Stimulated activated CD8-positive, alpha-beta memory T cell treated with anti-CD3 and anti-CD28 coated beads, Interleukin-12 subunit alpha, Interleukin-12 subunit beta, amount 100 ng/mL, for 4 hours (primary cell): ENCODE measurements at places on chromosomes 4 and X.

DNA sequence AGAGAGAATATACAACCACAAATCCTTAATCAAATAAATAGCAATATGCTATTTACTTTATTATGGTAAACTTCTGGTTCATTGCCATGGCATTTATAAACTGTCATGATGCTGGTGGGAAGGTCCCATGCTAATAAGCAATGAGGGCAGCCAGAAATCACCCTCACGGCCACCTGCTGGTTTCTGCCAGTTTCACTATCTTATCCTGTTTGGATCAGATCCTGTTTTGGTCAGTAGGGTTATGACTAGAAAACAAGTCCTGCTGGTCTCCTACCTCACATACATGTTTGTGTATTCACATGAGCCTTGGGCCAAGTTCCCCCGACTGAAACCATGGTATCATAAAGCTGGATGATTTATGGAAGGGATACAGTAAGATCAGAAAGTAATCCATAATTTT lies 28.1 kb downstream of the XAGE5 start:
- no peak for DNase-seq

DNA sequence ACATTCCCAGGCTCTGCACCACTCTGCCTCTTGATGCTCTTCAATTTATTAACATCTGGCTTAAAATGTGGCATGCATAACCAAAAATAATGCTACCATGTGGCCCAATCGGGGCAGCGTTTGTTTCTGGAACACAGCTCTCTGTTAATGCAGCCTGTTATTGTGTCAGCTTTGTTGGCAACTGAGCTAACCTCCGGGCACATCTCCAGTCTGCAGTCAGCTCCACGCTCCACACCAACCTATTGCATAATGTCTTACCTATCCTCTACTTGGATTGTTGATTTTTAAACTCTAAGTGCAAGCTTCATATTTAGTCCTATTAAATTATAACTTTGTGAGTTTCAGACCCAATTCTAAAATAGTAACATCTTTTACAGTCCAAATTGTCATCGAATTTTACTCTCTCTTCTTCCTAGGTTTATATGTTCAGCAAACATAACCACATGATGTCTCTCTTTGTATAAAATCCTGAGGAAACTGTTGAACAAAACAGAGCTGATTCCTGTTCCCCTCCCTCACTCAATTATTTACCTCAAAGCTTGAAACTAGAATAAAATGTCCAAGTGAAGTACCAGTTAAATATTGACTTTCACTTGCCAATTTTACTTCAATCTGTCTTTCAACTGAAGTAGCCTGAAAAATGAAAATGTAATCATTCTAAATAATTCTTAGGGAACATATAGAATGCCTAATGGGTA lies 92.2 kb upstream of the RAPGEF2 start:
- DNase-seq, result no peak

DNA sequence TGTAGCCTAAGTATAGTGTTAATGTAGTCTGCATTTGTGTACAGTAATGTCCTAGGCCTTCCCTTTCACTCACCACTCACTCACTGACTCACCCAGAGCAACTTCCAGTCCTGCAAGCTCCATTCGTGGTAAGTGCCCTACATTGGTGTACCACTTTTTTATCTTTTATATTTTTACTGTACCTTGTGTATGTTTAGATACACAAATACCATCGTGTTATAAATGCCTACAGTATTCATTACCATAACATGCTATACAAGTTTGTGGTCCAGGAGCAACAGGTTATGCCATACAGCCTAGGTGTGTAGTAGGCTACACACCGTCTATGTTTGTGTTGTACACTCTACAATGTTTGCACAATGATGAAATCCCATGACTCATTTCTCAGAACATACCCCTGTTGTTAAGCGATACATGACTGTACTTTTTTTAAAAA lies 15.4 kb downstream of the TSPAN5 start:
- DNase-seq, result no peak

DNA sequence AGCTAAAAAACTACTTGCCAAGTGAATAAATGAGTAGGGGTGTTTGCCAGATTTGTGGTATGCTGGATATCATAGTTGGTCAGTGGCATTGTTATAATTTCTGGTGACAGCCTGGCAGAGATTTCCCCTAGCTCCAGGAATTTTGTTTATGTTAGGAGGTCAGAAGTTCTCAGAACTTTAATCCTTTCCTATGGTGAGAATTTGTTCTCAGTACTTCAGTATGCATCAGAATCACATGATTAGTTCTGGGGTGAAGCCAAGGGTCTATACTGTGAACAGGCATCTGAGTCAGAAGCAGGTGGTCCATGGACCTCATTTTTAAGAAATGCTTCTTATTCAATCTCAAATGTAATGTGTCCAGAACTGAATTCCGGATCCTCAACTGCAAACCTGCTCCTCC lies 10.5 kb downstream of the RASSF6 start:
- DNase-seq, result no peak

DNA sequence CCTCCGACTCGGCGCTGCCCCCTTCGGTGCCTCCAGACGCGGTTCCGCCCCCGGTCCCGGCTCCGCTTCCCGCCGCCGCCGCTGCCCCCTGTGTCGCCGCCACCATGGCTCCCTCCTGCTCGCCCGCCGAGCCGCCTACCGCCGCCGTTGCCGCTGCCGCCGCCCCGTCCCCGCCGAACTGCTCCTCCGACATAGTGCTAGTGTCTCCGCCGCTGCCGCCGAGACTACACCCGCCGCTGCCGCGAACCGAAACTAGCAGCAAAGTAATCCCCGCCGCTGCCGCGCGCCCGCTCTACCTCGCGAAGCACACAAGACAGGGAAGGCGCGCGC lies 340 bp downstream of the HNRNPD start:
- no peak for DNase-seq

- DNase-seq, result no peak
Observed at GRCh38 chr4:155667568-155668511, 1.2 kb downstream of the GUCY1A1 start.

DNA sequence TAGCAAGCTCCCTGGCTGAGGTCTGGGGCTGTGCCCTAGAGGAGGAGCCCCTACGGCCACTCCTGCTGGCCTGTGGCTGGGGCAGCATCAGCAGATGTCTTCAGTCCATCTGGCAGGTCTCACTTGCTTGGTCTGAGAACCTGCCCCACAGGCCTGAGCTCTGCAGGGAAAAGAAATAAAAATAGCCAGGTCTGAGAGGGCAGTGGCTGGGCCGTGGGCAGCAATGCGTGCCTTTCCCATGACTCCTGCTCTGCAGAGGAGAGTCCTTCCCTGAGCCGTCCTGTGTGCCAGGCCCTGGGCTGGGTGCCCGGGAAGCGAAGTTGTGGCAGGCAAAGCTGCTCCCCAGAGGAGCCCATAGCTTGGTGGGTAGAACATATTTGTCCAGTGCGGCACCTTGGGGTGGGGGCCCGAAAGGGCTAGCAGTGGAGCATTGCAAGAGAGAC lies 11.3 kb upstream of the KIAA0232 start:
- DNase-seq, result no peak

GRCh38 chrX:74248889-74249288 lies 55.1 kb upstream of the ZCCHC13 start:
- DNase-seq, result no peak

- no peak for DNase-seq
Observed at GRCh38 chrX:54181202-54181953, 1.7 kb downstream of the FAM120C start.

- DNase-seq, result no peak
Observed at GRCh38 chr4:6516281-6516680, 43.9 kb upstream of the PPP2R2C start.

DNA sequence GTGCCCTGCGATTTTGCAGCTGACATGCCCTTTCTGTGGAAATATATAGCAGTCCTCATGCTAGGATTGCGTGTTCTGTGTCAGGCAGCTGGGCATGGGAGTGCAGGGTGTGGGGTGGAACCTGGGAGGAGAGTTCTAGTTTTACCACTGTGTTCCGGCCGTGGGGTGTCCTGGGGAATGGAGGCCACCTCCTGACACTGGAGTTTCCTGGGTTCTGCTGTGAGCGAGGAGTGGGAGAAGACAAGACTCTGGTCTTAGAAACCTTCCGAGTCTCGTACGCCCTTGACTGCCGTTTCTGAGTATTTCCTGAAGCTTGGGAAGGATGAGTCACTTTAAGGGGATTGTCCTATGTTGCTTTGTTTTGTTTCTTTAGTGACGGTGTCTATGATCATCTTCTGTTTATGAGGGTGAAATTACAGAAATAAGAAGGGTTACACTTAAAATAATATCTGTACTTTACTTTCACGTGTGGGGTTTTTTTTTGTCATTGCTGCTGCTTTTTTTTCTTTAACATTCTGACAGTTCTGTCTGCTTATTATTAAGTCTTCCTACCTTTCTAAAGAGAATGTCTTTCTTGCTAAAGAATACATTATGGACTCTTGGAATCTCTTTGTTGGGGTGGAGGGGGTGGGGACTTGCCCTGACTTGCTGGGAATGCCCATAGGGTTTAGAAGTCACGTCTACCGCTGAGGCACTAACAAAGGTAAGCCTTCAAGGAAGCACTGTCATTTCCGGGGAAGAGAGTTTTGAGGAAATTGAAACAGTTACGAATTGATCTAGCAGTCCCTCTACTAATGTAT lies 19.1 kb downstream of the CD99 start:
- no peak for DNase-seq

- DNase-seq, result no peak
Observed at GRCh38 chrX:68895341-68895755, 66.5 kb downstream of the EFNB1 start.

DNA sequence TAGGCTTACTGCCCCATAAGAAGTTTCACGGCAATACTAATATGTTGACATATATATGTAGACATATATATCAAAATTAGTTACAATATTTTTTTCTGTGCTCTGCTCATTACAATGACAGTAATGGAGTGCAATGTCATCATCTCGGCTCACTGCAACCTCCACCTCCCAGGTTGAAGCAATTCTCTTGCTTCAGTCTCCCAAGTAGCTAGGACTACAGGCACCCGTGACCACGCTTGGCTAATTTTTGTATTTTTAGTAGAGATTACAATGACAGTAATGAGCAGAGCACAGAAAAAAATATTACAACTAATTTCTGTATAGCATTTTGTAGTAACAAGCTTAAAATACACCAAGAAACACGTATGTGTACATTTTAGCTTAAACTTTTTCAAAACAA lies 7.6 kb downstream of the EIF4E start:
- DNase-seq, result no peak

DNA sequence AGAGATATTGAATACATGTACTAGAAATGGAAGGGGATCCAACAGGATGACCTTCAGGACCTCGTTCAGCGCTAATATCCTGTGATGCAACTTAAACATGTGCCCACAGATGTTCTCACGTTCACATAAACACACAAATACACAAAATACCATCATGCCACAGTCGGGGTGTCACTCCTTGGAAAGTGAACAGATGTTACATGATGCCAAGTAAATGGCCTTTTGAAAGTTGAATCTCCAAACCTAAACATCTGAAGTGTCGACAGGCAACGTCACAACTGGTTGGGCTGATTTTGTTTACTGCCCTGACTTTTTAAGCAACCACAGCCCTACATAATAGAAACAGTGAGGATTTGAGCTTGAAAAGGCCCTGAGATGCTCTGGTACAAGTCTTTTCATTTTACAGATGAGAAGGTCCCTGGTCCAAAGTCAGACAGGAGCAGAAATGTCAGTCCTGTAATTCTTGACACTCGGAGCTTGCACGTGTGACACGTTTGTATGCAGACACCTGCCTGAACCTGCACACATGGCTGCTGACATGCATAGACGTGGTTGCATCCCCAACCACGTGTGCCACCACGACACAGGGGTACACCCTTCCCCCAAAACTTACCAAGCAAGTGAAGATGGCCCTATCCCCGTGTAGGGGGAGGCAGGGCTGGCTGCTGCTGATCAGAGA lies 23.5 kb upstream of the BCORL1 start:
- DNase-seq, result no peak

DNA sequence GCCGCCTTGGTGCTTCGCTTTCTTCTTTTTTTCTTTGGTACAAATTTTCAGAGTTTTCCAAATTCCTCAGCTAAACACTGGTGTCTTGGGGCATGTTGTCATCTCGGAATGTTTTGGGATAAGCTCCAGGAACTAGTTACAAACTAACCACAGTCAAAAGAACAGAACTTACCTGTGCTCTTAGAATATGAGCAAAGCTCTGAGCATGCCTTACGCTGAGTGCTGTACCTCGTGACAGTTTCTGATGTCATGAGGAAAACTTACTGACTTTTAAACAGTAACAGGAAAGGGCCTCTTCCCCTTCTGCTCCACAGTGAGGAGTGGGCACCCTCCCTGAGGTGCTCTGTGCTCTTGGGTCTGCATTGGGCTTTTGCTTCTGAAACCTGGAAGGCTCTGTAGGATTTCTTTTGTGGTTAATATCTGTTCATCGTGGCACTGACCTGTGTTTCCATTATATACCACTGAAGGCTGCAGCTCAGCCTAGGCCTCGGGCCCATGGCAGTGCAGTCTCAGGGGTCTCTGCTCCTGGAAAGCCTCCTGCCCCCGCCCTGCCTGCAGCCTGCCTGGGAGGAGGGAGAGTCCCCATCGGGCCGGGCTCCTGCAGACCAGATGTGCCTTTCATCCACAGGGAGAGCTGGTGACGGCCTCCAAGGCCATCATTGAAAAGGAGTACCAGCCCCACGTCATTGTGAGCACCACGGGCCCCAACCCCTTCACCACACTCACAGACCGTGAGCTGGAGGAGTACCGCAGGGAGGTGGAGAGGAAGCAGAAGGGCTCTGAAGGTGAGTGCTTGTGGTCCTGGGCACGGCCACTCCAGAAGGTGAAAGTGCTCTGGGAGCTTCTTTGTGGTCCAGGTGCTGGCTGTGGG lies 48.7 kb downstream of the NOP14 start:
- no peak for DNase-seq

DNA sequence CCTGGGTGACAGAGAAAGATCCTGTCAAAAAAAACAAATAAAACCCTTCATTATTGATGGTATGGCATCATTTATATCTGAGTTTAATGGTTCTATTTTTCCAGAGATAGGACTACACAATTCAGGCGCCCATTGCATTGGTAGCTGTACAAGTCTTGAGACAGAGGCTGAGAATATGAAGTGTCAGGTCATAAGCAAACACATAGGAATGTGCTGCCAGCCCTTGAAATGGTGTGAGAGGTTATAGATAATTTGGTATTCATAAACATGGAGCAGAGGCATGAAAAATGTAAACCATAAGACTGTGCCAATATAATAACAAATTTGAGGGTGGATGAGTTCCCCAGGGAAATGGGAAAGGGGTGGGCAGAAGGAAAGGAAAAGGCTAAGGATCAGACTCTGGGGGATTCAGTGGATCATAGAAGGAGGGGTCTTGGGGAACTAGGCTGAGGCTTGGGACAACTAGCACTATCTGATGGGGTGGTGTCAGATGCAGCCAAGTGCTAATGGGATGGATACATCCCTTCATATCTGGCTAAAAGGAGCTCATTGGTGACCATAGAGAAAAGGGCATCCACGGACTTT lies 50.8 kb downstream of the MAOA start:
- DNase-seq, result no peak

DNA sequence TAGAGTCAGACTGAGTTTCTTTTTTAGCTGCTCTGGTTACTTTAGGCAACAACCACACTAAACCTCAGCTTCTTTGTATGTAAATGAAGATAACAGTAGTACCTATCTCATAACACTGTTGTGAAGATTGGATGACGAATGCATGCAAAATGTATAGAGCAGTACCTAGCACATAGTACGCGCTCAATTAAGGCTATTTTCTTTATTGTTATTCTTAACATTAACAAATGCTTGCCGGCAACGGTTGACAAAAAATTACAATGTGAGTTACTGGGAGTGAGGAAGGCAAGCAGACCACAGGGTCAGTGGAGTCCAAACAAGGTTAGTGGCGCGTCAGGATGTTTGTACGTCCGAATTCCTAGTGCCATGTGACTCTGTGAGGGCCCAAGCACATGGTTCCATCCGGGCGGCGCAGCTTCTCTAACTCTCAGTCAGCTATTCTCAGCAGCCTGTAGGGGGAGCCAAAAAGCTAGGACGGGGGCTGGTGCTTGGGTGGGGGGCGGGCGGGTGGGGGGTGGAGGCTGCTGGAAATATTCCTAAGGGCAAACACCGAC lies 821 bp upstream of the NALF2 start:
- no peak for DNase-seq
